SW480 (cell line): ENCODE measurements at places on chromosomes 12 and 14.

GRCh38 chr14:78450669-78451318, 280.6 kb downstream of the NRXN3 start:
- DNase-seq: no peak

GRCh38 chr12:26740991-26741390, 92.0 kb downstream of the ITPR2 start:
- DNase-seq: no peak

GRCh38 chr12:107014055-107014454, 27.1 kb upstream of the MTERF2 start:
- DNase-seq: peak; percentile 50

GRCh38 chr14:68967459-68967940, 11.6 kb downstream of the ACTN1 start:
- no peak for DNase-seq

DNA sequence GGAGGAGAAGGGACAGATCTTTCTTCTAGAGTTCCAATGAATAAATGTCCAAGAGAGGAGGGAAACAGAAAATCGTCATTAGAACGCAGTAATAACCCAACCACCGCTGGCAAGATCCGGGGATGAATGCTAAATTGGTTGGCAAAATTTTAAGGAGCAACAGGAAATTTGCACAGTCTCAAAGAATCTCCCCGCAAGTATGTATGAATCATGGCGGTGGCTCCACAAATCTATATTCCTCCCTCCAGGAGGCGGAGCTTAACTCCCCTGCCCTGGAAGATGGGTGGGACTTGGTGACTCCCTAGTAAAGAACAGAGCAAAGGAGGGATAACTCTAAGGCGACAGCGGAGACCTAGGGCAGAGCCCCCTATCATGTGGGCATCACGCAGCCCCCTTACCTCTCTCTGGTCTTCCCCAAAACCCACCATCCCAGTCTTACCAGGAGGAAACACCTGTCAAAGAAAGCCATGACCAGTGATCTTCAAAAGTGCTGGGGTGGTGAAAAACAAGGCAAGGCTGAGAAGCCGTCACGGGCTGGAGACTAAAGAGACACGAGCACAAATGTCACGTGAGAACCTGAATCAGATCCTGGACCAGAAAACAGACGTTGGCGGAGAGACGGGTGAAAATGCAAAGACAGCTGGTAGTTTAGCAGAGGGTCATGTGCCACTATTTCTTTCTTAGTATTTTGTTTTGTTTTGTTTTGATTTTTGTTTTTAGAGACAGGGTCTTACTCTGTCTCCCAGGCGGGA, 125.8 kb downstream of the NCOR2 start:
- no peak for DNase-seq

GRCh38 chr12:92505254-92506231, 197.2 kb upstream of the PLEKHG7 start:
- DNase-seq: no peak

- DNase-seq: no peak
Observed at GRCh38 chr12:20370014-20370386, 1.7 kb downstream of the PDE3A start.

GRCh38 chr12:24307716-24308335, 358.4 kb upstream of the SOX5 start:
- DNase-seq: no peak

- DNase-seq: peak; percentile 51
Observed at GRCh38 chr12:70590051-70590450, 47.2 kb downstream of the PTPRB start.

- DNase-seq: no peak
Observed at GRCh38 chr14:36649872-36650650, 11.6 kb upstream of the PAX9 start.

GRCh38 chr12:54870617-54871016, 16.3 kb downstream of the MUCL1 start:
- peak; percentile 86 for DNase-seq

- no peak for DNase-seq
Observed at GRCh38 chr12:127455347-127456265, 811.4 kb upstream of the TMEM132C start.

DNA sequence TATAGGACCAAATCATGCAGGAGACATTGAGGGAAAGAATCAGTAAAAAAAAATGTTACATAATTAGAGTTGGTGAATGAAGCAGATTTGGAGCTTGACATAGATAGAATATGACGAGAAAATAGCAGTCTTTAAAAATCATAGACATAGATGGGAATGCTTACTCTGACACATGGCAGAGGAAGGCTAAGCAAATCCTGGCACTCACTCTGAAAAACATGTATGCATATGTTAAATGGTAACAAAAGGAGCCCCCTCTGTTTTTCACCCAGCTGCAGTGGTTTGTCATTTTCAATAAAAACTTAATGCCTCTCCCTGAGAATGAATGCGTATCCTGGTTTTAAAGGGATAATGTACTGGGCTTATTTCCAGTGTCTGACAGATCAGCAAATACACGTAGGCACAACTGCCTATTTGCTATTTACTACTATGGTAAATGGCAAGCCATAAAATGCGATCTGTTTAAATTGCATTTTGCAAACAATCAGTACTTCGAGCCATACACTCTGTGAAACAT, 561.2 kb upstream of the SEL1L start:
- no peak for DNase-seq
